ENCODE measurements at places on chromosomes 12 and 14.

- no peak for DNase-seq
Observed at GRCh38 chr12:25684070-25684469, 131.0 kb upstream of the LMNTD1 start.

DNA sequence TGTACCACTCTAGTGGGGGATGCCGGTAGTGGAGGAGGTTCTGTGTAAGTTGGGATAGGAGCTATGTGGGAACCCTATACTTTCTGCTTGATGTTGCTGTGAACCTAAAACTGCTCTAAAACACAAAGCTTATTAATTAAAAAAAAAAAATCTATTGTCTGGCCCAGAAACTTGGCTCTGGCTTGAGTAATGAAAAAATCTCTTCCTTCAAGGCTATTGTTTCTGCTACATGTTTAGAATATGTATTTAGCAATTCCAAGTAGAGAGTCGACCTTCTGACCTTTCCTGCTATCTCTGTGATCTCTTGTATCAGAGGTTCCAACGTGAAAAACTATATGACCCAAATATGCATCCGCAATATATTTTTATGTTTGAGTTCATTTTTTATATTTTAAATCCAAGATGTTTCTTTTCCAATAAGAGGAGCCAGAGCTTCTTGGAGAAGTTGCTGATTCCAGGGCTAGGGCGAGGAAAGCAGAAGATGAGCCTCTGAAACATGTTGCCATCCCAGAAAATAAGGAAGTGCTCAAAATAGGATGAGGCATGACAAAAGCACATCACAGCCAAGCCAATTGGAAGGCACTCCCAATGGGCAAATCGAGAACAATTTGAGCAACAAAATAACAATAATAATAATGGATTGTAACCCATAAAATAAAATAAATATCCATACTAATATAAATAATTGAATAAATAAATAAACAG is 184.6 kb upstream of the TMEM260 start:
- DNase-seq = no peak

DNA sequence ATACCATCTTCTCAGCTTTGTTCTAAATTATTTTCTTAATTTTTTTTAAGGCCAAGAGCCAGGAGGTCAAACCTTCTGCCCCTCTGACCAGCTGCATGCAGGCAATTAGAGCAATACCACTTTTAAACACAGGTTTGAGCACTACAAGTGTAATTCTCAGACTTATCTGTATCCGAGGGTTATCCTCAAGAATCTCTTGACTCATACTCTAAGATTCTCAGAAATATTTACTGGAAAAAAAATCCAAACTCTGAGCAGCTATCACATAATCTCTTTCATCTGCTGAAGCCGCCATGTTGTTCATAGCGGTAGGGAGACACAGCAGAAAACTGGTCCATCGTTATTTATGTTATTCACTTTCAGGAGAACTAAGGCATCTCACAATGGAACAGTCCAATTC is 27.4 kb upstream of the PTHLH start:
- DNase-seq = no peak

DNA sequence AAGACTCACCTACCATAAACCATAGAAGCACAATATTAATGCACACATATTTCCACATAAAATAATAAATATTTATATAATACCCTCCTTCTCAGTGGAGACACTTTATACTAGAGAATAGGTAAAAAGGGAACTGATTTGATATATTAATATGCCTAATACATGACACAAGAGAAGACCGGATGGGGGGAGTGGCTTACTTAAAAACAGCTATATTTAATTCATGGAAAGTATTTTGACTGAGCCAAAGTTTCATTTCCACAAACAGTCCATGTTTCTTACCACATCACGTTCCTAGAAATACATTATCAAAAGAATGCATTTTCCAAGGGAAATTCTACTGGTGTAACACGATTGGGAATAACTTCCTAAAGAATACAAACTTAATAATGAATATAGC is 63.4 kb downstream of the ITPR2 start:
- DNase-seq = no peak

DNA sequence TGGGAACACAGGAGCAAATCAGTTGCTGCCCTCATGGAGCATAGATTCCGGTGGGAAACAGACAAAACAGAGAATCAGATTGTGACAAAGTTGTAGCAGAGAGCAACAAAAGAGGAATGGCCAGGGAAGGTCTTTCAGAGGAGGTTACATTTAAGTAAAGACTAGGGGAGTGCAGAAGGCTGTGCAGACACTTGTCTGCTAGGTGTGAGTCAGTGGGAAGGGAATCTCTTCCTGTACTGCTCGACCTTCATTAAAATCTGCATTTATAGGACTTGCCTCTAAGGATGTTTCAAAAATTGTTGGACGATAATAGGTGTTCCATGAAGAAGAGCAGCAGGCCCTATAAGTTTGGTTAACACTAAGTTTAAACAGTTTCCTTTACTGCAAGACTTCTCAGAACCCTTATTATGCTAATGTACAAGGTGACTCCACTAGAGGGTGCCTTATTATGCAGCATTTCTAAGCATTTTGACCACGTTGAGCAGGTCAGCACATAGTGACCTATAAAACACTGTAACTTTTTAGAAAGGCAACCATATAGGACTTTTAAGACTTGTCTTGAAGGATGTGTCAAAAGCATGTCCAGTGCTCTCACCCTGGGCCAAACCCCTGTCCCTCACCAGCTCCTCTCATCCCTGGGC is 91.8 kb upstream of the RIC8B start:
- no peak for DNase-seq

DNA sequence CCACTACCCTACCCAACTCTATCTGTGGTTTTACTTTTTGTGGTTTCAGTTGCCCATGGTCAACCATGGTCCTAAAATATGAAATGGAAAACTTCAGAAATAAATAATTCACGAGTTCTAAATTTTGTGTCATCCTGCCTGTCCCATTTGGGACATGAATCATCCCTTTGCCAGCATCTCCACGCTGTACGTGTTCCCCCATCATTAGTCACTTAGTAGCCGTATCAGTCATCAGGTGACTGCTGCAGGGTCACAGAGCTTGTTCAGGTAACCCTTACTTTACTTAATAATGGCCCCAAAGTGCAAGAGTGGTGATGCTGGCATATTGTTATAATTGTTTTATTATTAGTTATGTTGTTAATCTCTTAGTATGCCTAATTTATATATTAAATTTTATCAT is 209.9 kb downstream of the ITPR2 start:
- no peak for DNase-seq

DNA sequence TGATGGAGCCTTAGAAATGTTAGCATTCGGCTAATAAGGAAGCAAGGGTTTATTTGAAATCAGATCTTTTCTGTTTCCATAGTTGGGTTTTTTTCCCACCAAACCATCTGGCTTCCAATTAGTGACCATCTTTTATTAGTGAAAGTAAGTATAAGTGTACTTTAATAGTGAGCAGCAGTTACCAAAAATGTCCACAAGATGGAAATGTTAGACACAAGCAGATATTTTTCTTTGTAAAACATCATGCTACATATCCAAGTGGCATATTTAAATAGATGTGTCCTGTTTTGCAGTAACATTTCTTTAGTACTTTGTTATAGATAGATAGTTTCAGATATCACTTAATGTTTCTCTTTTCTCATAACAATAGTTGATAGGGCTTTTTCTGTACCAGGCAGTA is 28.8 kb downstream of the YEATS4 start:
- no peak for DNase-seq

GRCh38 chr14:76810525-76810924 is 2.2 kb downstream of the ANGEL1 start:
- no peak for DNase-seq

DNA sequence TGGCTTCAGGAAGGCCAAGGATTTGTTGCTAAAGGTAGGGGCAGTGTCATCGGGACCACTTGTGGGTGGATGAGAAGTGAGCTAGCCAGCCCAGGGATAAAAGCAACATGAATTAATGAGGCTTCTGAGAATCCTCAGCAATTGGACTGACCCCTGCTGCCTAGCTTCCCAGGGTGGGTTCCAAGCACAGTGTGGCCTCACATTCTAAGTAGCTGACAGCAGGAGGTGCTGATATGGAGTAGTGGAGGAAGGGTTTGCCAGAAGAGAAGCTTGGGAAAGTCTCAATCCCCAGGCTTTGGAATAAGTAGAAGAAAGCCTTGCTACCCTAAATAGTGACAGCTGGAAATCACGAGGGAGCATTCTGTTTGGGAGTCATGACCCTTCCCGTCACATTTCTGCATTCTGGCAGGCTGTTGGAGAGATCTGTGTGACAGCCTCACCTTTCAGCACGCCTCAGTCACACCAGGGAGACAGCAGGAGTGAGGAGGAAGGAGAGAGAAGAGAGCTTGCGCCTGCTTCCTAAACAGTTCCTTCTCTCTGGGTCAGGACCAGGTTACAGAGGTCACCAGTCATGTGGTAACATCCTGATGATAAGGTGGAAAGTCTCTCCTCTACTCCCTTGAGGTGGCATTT is 31.2 kb downstream of the DACT1 start:
- no peak for DNase-seq

DNA sequence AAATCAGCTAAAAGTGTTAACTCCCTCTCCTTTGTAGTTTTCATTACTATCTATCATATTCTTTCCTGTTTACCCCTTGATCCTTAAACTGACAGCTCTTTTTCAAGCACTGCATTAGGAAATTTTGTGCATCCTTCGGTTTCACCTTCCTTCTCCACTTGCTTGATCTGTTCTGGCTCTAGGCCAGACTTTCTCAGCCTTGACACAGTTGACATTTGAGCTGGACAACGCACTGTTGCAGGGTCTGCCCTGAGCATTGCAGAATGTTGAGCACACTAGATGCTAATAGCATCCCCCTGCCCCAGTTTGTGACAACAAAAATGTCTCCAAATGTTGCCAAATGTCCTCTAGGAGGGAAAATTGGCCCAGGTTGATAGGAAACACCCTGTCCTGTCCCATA is 75.4 kb upstream of the KCNJ8 start:
- DNase-seq = no peak

- no peak for DNase-seq
Observed at GRCh38 chr14:89236851-89237250, 180.2 kb downstream of the FOXN3 start.

GRCh38 chr14:21258005-21258888 is 11.0 kb downstream of the HNRNPC start:
- DNase-seq = no peak

DNA sequence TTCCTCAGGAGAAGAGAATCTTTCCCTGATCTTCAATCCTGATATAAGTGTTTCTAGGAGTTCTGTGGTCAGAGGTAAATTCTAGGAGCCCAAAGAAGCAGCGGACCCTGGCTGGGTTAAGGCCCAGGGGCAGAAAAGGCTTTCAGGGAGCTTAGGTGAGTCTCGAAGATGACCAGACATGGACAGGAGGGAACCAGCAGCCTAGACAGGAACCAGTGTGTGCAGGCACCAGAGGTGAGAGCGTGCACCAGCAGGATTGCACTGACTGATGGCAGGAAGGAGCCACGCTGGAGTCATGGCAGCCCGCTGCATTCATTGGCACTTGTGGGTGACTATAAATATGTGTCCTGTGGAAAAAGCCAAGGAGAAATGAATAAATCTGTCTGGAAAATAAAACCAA is 489.9 kb downstream of the BCL11B start:
- no peak for DNase-seq

GRCh38 chr14:99034711-99035171 is 237.3 kb downstream of the BCL11B start:
- DNase-seq = no peak

DNA sequence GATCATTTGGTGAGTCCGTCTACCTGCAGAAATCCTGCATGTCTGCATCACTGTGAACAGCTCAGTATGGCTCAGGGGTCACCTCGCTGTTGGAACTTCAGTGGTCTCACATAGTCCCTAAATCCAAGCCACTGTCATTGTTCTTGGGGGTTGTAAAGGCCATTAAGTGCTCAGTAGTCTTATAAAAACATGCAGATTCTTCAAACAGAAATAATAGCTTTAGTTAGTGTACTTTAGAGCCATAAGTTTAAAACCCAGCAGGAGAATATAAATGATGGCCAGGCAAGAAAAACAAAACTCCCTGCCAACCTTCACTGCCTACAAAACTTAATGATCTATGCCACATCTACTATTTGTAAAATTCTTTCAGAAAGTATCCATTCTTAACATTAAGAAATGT is 396.3 kb downstream of the SYT1 start:
- DNase-seq = no peak

DNA sequence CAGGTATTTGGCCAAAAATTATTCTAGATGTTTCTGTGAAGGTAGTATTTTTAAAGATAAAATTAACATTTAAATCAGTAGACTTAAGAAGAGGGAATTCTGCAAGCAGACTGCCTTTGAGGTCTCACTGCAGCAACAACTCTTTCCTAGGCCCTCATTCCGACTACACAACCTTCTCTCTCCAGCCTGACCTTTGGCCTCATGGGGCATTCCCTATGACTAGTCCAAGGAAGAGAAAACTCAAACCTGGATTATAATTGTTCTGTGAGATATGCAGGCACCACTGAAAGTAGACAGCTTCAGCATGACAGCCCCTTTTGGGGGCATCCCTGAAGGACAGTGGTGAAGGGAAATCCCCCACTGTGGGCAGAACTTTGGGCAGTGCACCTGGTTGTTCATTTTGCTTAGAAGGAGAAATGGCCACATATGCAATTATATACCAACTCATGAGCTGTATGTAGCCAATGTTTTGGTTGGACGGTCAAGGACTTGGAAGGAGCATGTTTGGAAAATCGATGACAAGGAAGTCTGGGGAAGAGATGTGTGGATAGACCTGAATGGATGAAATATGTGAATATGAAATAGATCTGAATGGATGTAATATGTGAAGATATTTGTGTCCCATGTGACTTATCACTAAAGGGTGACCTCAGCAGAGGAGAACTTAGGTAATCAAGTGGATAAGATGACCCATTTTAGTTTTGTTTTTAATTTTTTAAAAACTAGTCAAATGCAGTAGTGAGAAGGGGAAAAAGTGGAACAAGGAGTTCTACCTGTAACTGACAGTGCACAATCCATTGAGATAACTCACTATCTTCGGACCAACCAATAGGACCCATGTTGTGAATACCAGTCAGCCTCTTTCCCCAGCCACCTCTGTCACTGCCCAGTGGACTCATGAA is 233.3 kb upstream of the FOXN3 start:
- DNase-seq = no peak

- no peak for DNase-seq
Observed at GRCh38 chr14:50025776-50026175, 90.6 kb downstream of the VCPKMT start.

DNA sequence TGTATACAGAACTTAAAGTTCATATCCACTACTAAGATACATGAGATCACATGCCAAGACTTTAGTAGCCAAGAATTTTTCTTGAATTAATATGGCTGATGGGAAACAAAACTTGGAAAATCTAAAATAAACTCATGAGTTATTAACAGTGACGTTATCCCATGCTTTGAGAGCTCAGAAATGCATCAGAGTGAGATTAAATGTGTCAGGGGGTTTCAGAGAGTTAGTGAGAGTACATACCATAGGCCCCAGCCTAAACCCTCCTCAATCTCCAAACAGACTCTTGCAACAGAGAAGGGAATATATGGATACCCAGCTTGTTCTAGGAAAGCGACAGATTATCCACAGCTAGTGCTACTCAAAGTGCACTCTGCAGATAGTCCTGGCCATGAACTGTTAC is 19.3 kb downstream of the SLC35F4 start:
- no peak for DNase-seq

GRCh38 chr12:48602192-48602989 is 32.5 kb upstream of the LALBA start:
- no peak for DNase-seq
